ENCODE measurements at places on chromosomes 5 and 9.
A peak's percentile ranks its signal among the peaks of the same experiment; 100 is the strongest.

GRCh38 chr5:129284010-129284409 lies 176.1 kb upstream of the ADAMTS19 start:
- no peak for DNase-seq
- no peak overlapping the region for H3K27ac ChIP-seq

GRCh38 chr5:121503111-121503840 lies 348.4 kb upstream of the FTMT start:
- H3K27me3 ChIP-seq, result no peaks in the 10 kb centered on the region
- no peak overlapping the region for H3K4me3 ChIP-seq
- H3K27ac ChIP-seq, result no peak overlapping the region
- no peak for DNase-seq
- no peaks in the 10 kb centered on the region for H3K4me1 ChIP-seq

DNA sequence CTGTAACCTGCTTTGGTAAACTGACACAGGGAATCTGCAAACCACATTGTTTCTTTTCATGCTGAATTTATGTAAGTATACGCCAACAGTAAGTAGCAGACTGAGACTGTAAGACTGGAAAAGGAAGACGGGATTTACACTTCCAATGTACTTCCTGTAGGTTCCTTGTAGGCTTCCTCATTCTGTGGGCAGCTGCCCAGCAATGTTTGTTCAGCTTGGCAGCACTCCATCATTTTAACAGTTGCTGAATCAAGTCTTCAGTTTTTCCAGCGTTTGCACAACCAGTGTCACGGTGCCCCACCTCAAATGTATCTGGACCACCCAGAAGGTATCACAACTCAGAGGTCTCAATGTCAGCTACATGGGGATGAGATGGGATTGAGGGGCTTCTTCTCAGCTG lies 232.6 kb downstream of the PRDM9 start:
- no peaks in the 10 kb centered on the region for H3K36me3 ChIP-seq
- DNase-seq, result no peak
- H3K27me3 ChIP-seq, result no peaks in the 10 kb centered on the region

GRCh38 chr5:32551865-32552264 lies 33.5 kb upstream of the SUB1 start:
- no peak overlapping the region for H3K4me3 ChIP-seq
- H3K36me3 ChIP-seq, result no peaks in the 10 kb centered on the region
- no peak overlapping the region for H3K27ac ChIP-seq
- peak; percentile 16 for DNase-seq
- peaks cover 28% of the 10 kb centered on the region for H3K4me1 ChIP-seq

- DNase-seq, result no peak
- H3K4me3 ChIP-seq, result no peak overlapping the region
- H3K4me1 ChIP-seq, result no peaks in the 10 kb centered on the region
- H3K27ac ChIP-seq, result no peak overlapping the region
- H3K27me3 ChIP-seq, result no peaks in the 10 kb centered on the region
- H3K36me3 ChIP-seq, result no peaks in the 10 kb centered on the region
Observed at GRCh38 chr5:34866989-34867471, 28.1 kb downstream of the TTC23L start.

GRCh38 chr5:69489246-69489645 lies 3.3 kb upstream of the OCLN start:
- no peak overlapping the region for H3K4me3 ChIP-seq
- peaks cover 26% of the 10 kb centered on the region for H3K4me1 ChIP-seq
- H3K27ac ChIP-seq, result no peak overlapping the region
- peaks cover 31% of the 10 kb centered on the region for H3K27me3 ChIP-seq
- DNase-seq, result no peak

DNA sequence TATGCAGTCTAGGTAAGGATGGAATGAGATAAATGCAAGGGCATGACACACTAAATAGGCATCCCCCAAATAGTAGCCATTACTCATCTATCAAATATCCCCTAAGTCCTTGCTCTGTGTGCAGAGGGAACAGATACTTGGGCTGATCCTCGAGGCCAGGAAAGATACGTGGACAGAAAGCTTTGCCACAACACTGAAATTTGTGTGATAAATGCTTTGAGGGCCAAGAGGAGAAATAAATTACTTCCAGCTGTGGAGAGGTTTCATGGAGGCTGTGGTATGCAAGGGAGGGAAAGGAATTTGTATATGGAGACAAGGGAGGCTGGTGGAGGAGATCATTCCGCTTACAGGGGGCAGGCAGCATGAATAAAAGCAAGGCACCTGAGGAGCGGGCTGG lies 18.5 kb downstream of the ATOX1 start:
- no peak for DNase-seq
- no peak overlapping the region for H3K27ac ChIP-seq
- H3K36me3 ChIP-seq, result peaks cover 22% of the 10 kb centered on the region
- no peaks in the 10 kb centered on the region for H3K27me3 ChIP-seq
- H3K4me1 ChIP-seq, result peaks cover 6% of the 10 kb centered on the region

DNA sequence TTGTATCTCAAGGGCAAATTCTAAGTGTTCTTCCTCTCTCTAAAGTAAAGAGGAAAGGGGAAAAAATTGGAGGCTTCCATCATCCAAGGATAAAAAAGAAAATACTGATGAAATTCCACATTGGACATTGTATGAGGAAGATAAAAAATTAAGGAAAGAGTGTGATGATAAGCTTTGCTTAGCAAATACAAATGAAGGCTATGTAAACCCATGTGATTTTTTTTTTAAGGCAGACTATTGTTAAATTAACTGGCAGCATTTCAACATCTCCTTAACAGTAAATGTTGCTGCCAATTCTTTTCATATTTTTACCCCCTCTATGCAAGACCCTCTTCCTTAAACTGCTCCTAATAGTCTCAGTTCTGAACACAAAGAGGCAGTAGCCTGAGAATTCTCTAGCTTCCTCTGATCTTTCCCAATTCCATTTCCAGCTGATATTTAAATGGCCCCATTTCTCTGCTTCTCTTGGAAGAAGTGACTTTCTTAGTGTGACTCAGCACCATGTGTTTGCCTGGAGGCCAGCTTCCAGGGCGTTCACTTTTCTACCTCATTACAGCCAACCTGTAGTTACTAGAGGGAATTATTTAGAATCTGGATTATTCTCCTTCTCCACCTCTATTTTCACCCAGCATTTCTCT lies 159.7 kb downstream of the TLE1 start:
- no peaks in the 10 kb centered on the region for H3K4me1 ChIP-seq
- no peak overlapping the region for H3K27ac ChIP-seq
- no peak for DNase-seq
- no peaks in the 10 kb centered on the region for H3K36me3 ChIP-seq
- no peak overlapping the region for H3K4me3 ChIP-seq

GRCh38 chr5:112138526-112138925 lies 280.6 kb downstream of the EPB41L4A start:
- no peak for DNase-seq
- H3K36me3 ChIP-seq, result no peaks in the 10 kb centered on the region
- no peak overlapping the region for H3K4me3 ChIP-seq
- no peak overlapping the region for H3K27ac ChIP-seq
- H3K4me1 ChIP-seq, result peaks cover 4% of the 10 kb centered on the region

- no peak overlapping the region for H3K4me3 ChIP-seq
- H3K27ac ChIP-seq, result no peak overlapping the region
- no peaks in the 10 kb centered on the region for H3K27me3 ChIP-seq
- no peaks in the 10 kb centered on the region for H3K4me1 ChIP-seq
- no peak for DNase-seq
- H3K36me3 ChIP-seq, result no peaks in the 10 kb centered on the region
Observed at GRCh38 chr9:69622676-69623075, 49.5 kb downstream of the APBA1 start.

DNA sequence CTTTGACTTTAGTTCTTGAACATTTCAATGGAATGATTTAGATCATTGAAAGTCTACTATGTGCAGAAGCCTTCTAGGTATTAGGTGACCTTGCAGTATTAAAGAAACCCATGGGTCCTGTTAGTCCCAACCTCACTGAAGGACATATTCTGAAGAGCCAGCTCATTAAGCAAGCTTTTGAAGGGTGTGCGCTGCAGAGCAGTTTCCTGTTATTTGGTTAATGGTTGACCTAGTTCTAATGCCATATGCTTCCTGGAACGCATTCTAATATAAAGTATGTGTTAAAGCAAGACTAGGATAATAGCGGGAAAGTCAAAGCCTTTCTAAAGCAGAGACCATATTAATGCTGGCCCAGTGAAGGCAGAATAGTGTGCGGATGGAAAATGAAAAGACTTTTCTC lies 20.1 kb downstream of the ZNF462 start:
- no peak overlapping the region for H3K4me3 ChIP-seq
- no peaks in the 10 kb centered on the region for H3K27me3 ChIP-seq
- H3K4me1 ChIP-seq, result no peaks in the 10 kb centered on the region
- H3K36me3 ChIP-seq, result no peaks in the 10 kb centered on the region
- no peak for DNase-seq
- no peak overlapping the region for H3K27ac ChIP-seq

All from CD14-positive monocyte (primary cell).